T-cell (primary cell): ENCODE measurements at places on chromosomes 12 and 14.

DNA sequence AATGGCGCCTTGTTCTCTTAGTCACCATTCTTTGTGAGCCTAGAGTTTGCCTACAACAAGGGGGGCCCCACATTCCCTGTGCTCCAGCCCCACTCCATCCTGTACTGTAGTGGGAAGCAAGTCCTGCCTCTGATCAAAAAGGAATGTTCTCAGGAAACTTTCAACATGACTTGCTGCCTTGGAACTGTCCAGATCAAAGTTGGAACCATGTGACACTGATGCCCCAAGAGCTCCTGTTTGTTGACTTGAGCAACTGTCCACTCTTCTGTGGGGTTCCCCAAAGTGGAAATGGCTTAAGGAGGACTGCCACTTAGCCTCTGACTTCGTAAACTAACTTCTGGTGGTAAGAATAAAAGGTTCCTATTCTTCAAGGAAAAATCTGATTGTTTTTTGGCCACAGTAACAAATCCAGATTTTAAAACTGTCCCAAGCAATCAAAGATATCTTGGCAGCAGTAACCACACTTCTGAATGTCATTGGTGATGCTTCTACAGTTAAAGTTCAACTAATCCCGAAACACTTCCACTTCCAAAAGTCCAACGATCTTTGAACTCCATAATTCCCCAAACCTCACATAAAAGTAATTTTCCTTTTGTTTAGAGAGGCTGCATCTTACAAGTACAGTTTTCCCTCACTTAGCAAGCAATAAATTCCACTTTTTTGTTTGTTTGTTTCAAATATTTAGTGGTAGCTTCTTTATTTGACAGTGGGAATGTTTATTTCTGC lies 67.2 kb downstream of the PAH start:
- no peak for DNase-seq

DNA sequence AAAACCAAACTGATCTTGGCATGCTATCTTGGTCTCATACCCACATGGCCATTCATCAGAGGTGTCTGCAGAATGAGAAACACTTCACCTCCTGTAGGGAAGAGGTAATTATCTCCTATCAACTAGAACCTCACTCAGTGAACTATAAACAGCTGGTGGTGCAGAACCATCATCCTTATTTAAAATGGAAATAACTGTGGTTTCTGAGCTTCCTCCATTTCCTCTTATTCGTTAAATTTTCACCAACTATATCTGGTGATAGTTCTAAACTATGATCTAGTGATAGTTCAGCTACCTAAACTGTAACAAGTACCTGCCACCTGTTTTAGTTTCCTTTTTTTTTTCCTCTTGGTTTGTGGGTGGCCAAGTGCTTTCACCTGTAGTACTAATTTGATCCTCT lies 218.5 kb downstream of the FUT8 start:
- no peak for DNase-seq

GRCh38 chr12:103085541-103085940 lies 128.1 kb downstream of the ASCL1 start:
- DNase-seq: no peak

- DNase-seq: no peak
Observed at GRCh38 chr12:95336387-95337067, 118.9 kb downstream of the VEZT start.

DNA sequence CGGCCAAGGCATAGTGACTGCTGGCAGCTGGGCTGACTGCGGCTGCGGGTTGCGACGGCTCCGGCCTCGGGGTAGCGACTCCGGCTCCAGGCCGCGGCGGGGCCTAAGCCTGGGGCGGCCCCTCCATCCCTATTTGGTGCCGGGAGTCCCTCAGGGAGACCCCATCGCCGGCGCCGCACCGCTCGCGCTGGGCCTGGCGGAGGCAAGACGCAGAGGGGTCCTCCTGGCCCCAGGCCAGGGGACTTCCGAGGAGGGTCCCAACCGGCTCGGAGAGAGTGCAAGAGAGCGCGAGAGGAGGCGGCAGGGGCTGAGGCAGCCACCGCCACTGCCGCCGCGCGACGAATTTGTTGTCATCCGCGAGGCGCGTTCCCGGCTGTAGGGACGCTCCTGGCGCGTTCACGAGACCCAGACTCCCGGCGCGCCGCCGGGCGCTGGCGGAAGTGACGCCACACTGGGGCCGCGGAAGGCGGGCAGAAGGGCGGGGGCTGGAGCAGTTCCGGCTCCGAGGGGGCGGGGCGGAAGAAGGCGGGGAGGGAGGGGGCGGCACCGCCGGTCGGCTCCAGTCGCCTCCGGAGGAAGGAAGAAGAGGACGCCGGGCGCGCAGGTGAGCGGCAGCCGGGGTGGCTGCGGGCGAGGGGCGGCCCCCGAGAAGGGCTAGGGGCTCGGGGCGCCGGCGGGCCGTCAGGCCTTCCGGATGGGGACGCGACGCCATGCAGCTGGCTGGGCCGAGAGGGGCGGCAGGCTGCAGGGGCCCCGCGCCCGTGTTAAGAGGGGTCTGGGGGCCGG lies at the start of the genes ATG2B and GSKIP:
ATG2B (minus strand) TSS at position 377 of the 786 bp plus-strand sequence; CDS start at position 12, 365 bp downstream.
GSKIP (plus strand) TSS at position 562 of the 786 bp plus-strand sequence. CDS start 18,722 bp downstream, outside the sequence.
- peak; percentile 97 for DNase-seq

- no peak for DNase-seq
Observed at GRCh38 chr12:53982648-53983567, 2.0 kb upstream of the HOXC10 start.

DNA sequence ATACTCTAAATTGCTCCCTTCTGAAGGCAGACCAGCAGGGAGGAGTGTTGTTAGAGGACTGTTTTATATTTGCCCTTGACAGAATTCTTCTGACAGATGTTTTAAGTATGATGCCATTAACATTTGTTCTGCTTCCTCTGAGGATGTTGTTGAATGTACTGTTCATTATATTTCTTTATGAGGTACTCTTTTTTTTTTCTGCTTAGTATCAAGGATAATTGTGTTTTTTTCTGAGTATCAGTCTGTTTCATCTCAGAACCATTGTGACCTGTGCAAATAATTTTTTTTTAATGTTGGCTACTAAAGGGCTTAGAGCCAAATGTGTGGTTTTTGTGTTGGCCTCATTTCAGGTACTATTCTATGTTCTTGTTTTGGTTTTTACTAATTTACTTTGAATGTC lies 10.6 kb downstream of the METAP2 start:
- no peak for DNase-seq

DNA sequence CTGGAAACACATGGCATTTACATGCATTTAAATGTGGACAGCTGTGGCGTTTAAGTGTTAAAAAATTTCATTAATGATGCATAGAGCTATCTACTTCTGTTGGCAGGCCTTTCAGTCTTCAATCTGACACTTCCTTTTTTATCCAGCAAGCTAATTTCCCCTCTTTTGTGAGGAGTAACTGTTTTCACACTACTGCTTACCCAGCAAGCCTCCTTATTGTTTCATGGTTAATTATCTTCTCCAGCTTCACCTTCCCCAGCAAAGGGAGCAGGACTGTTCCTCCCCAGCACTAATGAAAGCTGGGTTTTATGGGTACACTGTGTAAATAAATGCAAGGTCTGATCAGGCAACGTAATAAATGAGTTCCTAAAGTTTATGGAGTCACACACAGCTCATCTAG lies 129.4 kb upstream of the NPAS3 start:
- DNase-seq: no peak

DNA sequence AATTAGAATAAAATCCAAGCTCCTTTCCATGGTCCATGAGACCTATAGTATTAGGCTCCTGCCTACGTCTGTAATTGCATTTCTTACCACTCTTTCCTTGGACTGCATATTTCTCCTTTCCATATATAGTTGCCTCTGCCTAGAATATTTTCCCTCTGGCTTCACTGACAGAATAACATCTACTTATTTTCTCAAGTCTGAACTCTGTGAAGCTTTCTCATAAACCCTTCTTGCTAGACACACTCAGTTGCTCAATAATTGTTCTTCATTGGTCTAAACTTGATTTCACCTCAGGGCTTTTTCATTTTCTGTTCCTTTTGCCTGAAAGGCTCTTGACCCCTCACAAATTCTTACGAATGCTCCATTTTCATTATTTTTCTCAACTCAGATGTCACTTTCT lies 36.9 kb upstream of the KRAS start:
- no peak for DNase-seq

DNA sequence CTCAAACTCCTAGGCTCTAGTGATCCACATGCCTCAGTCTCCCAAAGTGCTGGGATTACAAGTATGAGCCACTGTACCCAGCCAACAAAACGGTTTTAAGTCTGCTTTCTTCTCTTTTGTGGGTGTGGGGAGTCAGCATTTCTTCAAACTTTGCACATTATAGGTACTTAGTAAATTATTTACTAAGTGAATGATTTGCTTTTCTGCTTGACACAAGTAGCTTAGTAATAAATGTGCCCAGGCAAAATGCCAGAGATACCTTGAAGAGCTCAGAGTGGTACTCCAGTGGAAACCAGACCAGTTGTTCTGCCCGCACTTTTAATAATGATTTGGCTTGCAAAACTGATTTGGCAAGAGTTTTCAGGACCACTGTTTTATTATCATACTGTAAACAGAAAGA lies 15.0 kb downstream of the DEPDC4 start:
- no peak for DNase-seq

DNA sequence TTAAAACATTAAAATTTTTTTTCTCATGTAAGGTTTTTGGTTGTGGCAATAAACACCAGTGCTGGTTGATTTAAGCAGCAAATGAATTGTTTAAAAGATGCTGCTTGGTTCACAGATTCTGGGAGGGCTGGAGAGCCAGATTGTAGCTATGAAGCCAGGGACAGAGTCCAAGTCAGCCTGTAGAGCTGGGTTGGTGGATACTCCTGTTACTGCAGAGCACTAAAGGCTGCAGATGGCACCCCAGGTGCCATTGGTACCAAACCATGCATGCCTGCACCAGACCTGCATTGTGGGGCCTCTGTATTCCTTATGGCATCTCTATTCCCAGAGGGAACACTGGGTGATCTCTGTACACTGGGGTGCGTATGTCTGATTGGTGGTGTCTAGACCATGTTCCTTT lies 113.3 kb downstream of the SNAPC1 start:
- DNase-seq: no peak

- DNase-seq: no peak
Observed at GRCh38 chr12:7242176-7243101, 53.0 kb downstream of the PEX5 start.

- DNase-seq: no peak
Observed at GRCh38 chr12:20477255-20477654, 108.9 kb downstream of the PDE3A start.
